ENCODE measurements at places on chromosomes 3 and 15. TPM values are rescaled to one million over a fixed set of nuclear protein-coding genes. Genes with fewer than 3 reads are reported as not detected.

GRCh38 chr3:65633018-65633638, 405.6 kb downstream of the MAGI1 start:
- DNase-seq, result no peak

DNA sequence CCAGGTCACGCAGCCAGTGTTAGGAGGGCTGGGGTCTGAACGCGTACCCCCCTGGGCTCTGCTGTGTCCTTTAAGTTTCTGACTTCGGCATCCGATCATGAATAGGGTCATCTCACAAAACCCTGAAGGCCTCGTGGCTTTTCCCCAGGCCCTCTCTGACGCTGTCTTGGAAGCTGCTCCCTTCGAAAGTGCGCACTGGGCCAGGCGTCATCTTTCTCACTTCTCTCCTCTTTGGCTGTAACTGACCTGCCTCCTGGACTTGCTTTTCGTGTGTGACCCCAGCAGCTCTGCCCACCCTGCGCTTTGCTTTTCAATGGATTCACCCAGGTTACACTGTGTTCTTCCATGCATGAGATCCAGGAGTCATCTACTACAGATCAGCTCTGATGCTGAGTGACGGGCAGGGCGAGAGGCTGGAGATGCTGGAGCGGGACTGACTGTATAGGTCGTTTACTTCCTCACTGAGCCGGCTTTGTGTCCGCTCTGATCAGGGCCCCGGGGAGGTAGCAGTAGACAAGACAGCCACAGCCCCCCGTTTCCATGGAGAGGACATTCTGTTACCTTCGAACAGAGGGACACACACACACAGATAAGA, 45.0 kb upstream of the PCSK6 start:
- no peak for DNase-seq

GRCh38 chr3:119228373-119229145, 12.1 kb downstream of the B4GALT4 start:
- no peak for DNase-seq

DNA sequence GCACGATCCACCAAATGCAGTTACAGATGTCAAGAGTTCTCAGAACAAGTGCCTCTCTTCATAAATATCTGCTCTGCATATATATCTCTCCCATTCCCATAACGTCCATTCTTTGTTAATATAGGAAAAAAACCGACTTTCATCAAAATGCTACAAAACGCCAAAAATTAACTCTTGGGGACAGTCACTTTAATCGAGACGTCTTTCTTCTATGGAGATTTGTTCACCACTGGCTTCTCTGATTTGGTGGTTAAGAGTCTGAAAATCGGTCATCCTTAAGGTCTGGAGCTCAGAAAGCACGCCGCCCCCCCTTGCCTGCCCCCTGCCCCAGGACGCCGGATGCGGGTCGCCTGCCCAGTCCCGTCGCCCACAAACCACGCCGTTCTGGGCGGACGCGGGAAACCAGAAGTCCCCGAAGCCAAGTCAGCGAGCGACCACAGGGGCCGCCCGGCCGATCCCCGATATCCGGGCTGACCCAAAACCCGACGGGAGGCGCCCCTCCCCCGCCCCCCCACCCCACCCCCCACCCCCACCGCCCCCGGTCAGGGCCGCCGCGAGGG, 252.7 kb downstream of the TJP1 start:
- no peak for DNase-seq

The FYTTD1 gene
- 21.1 TPM for polyA plus RNA-seq

The ITPKA gene
- 35.7 TPM for polyA plus RNA-seq

The VGLL3 gene
- polyA plus RNA-seq, result 0.60 TPM
